Inflammatory macrophage (primary cell): ENCODE measurements at places on chromosomes 12 and 14.

DNA sequence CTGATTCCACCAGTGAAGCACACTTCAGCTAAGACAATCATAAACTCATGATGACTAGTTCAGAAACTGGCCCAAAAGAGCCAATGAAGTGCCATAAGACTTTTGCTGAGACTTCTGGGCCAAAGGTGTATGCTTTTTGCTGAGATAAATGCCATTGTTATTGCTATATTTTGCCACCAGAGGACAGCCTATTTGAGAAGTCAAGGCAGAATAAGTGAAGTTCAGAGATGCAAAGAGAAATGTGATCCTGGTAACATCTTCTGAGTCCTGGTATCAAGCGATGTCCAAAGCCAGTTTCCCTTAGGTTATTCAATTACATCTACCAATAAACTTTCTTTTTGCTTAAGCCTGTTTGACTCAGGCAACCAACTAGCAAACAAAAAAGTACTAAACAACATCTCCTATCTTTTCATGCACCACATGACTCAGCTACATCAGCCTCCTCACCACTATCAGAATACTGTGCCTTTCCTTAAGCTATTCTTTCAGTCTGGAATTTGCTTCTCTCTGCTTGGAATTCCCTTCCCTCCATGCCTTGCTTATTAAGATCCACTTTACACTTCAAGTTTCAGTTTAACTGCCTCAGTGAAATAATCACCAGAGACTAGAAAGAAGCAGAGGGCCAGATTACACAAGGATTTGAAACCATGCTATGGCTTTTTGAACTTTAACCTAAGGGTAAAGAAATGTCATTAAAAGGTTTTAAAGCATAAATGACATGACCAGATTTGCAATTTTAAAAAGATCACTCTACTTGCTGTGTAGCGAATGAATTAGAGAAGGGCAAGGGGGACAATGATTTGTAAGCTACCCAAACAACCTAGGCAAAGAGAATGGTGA lies 14.0 kb downstream of the CRY1 start:
- DNase-seq = peak; percentile 17

DNA sequence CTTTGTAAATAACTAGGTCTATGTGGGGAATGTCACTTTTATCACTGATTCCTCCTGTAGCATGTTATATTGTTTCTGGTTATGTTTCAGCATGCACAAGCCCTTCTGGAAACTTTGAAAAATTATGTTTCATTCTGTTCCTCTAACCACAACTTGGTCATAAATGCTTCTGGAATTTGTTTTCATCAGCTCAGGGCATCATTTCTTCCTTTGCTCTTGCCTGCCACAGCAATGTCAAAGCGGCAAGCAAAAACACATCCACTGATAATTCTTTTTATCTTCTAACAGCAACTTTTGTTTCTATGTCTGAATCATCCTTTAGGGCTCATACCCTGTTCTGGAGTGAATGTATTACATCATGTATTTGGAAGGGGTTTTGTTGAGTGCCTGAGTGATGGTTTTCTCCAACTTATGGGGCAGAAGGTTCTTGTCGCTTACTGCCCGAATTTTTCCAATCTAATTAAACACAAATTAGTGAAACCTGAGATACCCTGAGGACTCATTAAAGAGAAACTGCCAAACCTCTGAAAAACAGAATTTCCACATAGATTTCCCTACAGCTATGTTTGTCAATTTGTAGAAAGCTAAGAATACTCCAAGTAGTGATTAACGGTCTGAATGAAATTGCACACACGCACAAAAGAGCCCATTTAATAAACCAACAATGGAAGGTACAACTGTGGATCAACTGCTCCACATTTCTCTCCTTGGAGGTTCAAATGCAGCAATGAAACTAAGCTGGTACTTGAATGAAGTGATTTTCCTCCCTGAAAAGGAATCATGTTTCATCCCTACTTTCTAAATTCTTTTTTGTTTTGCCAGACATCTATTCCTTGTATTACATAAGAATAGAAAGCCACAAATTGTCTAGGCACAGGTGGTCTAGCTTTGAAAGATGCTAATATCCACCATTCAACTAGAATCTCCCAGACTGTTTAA lies 173.5 kb upstream of the KRR1 start:
- DNase-seq = no peak

DNA sequence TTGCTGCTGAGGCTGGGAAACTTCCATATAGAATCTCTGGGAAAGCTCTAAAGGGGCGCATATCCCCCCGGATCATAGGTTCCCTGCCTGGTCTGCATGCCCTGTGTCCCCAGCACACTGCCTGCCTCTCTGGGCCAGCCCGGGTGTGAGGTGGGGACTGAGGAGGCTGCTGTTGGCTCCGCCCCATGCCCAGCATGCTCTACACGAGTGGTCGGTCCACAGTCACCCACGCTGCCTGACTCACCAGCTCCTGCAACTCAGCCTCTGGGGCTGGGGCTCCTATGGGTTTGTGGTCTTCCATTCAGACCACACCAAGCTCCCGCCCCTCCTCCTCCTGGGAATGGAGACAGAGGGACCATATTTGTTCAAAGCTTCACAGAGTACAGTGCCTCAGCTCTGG lies 88.5 kb upstream of the ANO2 start:
- DNase-seq = no peak

DNA sequence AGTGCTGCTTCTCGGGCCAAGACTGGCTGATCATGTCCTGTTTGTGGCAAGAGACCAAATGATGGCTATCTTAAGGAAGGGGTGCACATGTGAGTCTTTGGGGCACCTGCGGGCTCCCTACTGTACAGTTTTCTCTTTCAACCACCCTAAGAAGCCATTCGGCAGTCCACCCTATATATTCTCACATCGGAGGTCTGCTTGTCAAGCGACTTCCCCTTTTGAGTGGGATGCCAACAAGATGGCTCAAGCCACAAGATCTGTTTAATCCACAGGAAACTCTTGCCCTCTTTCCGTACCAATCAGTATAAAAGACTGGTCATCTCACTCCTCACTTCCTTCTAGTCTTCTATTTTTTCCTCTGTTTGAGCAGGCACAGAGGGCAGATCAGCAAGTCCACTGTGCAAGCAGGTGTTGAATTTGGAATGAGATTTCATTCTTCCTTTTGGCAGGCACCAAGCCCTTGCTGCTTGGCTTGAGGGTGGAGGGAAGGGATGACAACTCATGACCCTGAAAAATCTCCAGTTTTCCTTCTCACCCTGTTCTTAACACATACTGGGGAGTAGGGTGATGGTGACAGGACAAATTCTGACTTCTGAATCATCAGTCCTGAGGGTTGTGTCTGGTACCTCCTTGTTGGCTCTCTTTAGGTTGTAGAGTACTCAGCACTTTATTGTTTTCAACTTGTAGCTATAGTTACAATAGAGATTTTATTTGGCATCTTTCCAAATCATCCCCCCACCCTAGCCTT lies 17.6 kb downstream of the LACRT start:
- no peak for DNase-seq

GRCh38 chr14:73007835-73008234 lies 19.1 kb downstream of the ZFYVE1 start:
- DNase-seq = no peak

DNA sequence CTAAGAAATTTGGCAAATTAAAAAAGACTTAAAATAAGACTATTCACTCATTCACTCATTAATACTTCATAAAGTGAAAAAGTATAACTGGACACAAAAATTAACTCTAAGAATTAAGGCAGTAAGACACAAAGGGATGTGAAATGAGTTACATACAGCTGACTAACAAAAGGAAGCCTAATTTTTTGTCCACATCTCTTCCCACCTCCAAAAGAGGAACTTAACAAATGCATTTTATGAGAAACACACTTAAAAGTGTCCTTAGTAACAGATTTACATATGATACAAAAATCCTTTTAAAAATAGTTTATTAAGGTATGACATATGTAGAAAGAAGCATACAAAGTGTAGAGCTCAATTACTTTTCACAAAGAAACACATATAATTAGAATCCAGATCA lies 88.9 kb downstream of the NUMB start:
- DNase-seq = peak; percentile 54

DNA sequence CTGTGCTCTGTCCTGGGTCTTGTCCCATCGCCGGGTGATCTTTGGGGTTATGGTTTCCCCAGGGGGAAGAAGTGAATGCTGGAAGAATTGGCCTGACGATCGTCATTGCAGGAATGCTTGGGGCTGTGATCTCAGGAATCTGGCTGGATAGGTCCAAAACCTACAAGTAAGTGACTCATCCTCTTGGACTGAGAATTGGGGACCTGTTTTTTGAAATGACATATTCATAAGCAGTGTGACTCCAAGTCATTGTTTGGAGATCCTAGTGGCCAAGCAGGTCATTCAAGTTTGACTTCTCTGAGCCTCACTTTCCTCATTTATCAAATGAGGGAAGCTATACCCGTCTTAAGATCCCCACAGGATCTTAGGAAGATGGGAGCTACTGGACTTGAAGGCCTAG lies 25.8 kb downstream of the ERG28 start:
- DNase-seq = no peak

- DNase-seq = no peak
These were observed 75.3 kb upstream of the ZDHHC17 start for GRCh38 chr12:76688631-76689030.

DNA sequence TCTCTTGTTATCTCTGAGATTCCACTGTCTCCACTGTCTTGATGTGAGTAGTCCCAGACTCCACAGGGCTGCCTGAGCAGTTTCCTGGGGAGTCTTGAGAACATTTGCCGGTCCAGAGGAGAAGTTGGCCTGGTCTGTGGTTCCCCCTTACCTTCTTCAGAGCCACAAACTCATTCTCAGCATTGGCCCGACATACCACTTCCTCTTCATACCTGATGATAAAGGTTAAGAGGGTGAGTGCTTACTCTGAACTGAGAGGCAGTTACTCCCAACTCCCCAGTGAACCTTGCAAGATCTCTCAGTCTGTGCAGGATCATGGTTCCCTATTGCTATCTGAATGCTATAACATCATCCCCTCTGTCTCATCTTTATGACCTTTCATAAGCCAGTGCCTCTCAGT lies 2.6 kb downstream of the KRT84 start:
- no peak for DNase-seq
